Stimulated activated CD8-positive, alpha-beta memory T cell treated with anti-CD3 and anti-CD28 coated beads, Interleukin-15, amount 100 ng/mL, for 48 hours (primary cell): ENCODE measurements at places on chromosomes 4 and X.
A peak's percentile ranks its signal among the peaks of the same experiment; 100 is the strongest.

DNA sequence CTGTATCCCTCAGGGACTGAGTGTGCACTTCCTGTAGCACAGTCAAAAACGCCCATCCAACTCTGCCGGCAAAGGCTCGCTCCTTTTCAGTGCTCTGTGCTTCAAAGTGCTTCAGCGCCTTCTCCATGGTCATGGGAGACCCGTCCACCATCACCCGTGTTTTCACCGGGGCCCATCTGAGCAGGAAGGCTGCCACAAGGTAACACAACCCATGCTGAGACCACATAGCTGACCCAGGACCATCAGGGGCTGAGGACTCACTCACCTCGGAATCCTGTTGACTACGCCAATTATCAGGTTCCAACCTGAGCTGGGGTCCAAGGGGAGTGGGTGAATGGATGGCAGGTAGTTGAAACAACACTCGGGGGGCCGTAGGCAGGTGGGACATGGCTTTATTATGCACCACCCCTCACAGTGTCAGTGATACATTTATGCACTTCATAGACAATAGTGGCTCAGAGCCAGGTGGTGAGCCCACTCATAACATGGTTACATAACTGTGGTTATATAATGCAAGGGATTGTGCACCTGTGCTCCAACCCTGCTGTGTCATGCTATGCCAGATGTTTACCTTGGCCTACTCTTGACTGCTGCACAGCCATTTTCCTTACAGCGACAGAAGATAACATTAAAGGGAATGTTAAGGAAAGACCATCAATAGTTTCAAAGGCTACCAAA, 227.8 kb downstream of the ADGRL3 start:
- DNase-seq, result no peak

GRCh38 chr4:172707622-172708021, 461.0 kb upstream of the GALNT7 start:
- no peak for DNase-seq

- no peak for DNase-seq
These were observed 274.1 kb upstream of the GK2 start for GRCh38 chr4:79682161-79682560.

DNA sequence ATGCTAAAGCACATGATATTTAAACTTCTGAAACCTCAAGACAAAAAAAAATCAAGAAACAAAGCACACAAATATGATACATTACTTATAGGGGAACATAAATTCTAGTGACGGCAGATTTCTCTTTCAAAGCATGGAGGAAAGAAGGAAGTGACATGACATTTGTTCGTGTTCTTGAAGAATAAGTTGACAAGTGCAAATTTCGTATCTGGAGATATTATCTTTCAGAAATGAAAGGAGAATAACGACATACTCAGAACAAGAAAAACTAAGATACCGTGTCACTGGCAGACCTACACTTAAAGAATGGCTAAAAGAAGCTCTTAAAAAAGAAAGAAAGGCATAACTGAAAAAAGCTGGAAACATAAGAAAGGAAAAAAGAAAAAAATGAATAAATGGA, 16.6 kb downstream of the CENPVL2 start:
- DNase-seq, result no peak

GRCh38 chr4:123477711-123478209, 81.2 kb downstream of the SPRY1 start:
- peak; percentile 57 for DNase-seq
